Memory B cell (primary cell): ENCODE measurements at places on chromosomes 12 and 14.

GRCh38 chr14:99789581-99789980 is 3.6 kb upstream of the EML1 start:
- DNase-seq = no peak

DNA sequence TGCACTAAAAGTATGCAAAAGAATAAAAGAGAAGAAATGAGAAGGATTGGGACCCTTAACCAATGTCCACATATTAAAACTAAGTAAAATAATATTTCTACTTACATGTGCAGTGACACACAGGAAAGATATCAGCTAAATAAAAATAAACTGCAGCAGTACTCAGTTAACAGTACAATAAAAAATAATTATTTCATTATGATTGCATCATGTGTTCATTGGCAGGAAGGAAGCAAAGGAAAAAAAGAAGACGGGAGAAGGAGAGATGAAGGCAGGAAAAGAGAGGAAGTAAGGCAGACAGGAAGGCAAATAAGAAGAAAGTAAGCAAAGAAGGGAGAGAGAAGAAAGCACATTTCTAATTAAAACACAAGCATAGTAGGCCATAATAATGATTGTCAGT is 33.0 kb downstream of the RASSF9 start:
- DNase-seq = no peak

DNA sequence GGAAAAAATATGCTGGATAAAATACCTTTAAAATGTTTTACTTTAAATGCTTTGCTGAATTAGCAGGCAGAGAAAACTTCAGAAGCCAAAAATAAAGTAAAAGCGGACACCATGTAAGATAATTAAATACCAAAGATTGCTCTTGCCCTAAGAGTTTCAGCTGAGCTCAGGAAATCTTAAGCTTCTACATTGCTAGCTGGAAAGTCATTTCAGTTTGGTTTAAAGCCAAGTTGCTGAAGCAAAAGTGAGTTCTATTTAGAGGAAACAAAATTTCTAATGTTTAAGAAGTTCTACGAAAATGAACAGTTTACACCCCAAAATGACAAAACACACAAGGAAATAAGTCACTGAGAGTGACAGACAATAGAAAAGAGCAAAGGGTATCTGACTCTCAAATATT is 310.0 kb downstream of the ADAMTS20 start:
- DNase-seq = no peak

GRCh38 chr14:77270361-77271112 is 469 bp downstream of the NGB start:
- no peak for DNase-seq

DNA sequence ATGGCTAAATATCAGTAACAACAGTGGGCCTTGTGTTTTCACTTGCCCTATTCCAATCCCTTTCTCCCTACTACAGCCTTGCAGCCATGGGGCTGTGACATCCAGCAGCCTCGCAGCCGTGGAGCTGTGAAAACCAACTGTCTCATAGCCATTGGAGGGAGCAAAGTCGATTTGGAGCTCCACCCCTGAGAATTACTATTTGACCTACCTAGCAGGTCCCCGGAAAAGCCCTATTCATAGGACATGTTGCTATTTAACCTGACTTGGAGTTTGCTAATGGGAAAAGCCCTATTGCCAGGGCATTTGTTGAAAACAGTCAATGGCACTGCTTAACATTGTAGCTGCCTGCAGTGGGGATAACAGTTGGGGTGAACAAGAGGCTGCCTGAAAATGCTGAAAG is 33.3 kb downstream of the ERG28 start:
- no peak for DNase-seq

- no peak for DNase-seq
Observed at GRCh38 chr12:18443768-18444437, 182.6 kb downstream of the PIK3C2G start.

DNA sequence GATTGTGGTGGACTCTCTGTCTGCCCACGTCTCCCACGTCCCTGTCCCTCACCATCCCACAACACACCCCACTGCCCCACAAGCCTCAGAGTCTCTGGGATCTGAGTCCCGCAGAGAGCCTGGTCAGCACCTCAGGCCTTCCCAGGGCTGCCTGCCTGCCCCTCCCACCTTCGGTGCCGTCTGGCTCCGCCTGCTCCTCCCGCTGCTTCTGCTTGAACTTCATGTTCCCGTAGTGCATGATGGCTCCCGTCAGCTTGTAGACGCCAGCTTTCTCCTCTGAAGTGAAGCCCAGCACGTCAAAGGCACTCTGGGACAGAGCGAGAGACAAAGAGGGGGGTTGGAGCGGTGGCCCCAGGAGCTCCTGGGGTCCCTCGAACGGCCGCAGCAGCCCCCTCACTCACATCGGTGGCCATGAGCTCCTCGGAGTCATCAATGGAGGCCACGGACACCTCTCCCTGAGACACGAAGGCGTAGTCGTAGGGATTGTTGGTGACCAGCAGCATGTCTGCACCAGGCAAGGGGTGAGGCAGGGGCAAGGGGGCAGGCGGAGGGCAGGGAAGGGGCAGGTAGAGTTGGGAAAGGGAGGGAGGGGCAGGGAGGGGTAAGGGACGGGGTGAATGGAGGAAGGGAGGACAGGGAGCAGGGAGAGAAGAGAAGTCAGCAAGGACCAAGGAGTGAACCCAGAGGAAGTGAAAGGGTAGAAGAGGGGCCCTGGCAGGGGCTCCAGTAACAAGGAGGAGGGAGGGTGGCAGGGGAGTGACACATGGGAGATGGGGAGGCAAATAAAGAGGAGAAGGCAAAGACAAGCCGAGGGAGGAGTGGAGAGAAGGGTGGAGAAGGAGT is 5.6 kb downstream of the MYH6 start:
- DNase-seq = no peak

GRCh38 chr12:104243551-104243950 is 28.0 kb downstream of the TXNRD1 start:
- DNase-seq = no peak

DNA sequence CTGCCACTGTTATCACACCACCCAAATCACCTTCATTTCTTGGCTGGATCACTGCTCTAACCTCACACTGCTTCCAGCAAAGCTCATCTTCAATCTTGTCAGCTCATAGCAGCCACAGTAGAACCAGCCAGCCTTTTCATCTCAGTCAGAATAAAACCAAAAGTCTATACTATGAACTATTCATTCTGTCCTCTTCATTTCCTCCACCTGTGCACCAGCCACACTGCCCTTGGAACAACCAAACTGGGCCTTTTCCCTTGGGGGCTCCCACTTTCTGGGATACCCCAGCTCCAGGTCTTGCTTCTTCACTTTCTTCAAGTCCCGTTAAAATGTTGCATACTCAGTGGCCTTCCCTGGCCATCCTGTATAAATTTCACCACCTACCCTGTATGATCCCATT is 234.4 kb upstream of the DAAM1 start:
- DNase-seq = no peak

GRCh38 chr12:66050610-66051009 is 79.9 kb downstream of the LLPH start:
- DNase-seq = no peak

DNA sequence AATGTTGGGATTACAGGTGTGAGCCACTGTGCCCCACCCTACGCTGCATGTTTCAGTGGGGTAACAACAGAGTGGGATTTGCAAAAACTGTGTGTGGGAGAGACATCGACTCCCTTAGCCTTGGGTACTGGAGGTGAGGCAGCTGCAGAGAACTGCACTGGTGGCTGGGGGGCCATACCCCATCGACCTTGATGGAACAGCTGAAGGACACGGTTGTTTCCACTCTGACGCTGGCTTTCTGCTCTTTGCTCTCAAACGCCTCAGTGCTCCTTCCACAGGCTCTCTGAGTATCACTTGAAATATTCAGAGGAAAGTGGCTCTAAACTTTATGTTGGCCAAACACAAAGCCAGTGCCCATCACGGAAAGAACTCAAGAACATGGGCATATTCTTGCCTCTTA is 30.8 kb upstream of the LRRC10 start:
- DNase-seq = no peak

- DNase-seq = no peak
Observed at GRCh38 chr12:122471324-122472226, 29.2 kb downstream of the ZCCHC8 start.

GRCh38 chr12:62375603-62376002 is 91.0 kb upstream of the MON2 start:
- no peak for DNase-seq

- DNase-seq = no peak
Observed at GRCh38 chr12:131119936-131120335, 166.2 kb downstream of the ADGRD1 start.

GRCh38 chr14:75422169-75422568 is 5.7 kb upstream of the JDP2 start:
- no peak for DNase-seq

GRCh38 chr12:116547955-116548501 is 11.2 kb upstream of the MAP1LC3B2 start:
- peak; percentile 47 for DNase-seq

GRCh38 chr14:104211215-104211614 is 72.8 kb downstream of the KIF26A start:
- DNase-seq = no peak

DNA sequence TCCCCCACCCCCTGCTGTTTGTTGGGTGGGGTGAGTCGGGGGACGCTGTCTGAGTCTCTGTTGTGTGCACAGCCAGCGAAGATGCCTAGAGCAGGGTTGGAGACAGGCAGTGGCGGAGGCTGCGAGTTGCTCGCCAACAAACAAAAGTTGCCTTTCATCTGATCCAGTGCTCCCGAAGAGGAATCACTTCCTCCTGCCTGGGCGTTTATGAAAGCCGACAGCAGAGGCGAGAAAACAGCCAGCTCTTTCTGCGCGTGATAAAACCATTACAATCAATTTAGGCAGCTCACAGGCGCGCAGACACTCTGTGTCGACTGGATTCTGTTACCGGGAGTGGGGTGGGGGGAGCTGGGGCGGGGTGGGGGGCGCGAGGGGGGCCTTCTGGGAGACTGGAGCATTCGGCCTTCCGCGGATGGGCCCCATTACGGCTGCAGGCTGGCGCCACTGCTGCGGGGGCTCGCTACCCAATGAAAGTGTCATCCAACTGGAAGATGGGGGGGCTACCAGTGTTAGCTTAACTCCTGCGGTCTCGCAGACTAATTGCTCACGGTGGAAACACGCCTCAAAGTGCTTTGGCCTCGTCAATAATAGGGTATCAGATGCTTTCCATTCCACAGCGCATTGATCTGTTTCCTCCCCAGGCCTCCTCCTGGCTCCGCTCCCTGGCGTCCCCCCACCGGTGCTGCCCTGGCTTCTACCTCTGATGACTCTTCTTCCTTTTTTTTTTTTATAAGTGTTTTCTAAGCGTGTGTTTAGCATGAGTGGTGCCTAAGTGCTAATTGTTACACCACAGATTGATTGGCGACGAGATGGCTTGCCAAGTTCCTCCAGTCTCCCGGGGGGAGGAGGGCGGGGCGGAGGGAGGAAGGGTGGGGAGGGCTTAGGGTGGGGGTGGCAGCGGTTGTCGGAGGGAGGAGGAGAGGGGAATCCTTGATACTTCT is 678.4 kb downstream of the MED13L start:
- DNase-seq = no peak

DNA sequence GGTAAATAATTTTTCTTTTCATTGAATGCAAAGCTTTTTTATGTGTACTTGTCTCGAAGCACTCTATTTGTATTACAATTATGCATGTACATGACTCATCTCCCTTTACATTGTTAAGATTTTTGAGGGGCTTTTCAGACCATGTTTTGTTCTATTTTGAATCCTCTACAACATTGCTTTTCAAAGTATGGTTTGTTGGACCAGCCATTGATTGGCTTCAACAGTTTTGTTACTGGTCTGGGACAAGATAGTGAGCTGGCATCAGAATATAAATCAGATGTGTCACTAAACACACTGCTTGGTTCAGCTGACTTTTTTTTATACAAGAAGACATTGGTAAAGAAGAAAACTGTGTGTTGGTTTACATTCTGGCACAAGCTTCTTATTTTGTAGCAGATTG is 122.3 kb downstream of the MON2 start:
- no peak for DNase-seq

GRCh38 chr12:7039403-7039802 is 21.1 kb upstream of the C1S start:
- DNase-seq = no peak

DNA sequence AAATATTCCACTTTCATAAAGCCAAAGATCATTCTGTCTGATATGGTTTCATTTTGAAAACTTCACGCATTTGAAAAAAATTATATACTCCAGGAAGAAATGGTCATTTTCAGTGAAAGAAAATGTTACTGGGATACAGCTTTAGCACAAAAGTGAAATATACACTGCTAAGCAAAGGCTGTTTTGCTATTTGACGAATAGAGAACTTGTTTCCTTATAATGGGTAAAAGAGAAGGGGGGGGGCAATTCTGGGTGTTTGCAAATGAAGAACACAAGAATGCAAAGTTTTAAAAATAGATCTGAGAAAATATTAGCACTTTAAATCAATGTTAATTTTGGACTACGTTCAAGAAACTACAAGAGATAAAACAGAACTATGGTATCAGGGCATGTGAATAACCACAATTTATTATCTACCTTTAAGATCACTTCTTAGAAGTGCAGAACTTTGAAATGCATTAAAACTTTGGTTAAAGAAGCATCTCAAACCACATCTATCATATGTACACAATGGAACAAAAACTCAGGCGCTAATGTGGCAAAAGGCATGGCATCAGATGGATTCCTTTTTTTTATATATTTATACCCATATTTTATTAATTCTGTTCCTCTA is 51.1 kb downstream of the EFCAB11 start:
- no peak for DNase-seq

DNA sequence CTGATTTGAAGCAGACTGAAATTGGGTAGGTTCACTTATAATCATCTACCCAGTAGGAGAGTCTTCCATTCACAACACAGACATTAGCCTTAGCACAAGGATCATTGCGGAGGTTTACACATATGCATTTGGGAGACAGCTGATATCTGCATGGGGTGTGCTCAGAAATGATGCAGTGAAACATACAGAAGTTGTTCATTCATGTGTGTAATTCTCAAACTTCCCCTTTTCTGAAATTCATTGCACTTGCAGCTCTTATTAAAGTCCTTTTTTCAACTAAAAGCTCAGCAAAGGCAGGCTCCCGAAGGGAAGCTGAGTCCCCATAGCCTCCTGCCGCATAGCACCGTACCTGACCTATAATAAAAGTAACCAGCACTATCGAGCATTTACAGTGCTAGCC is 218.3 kb upstream of the CRY1 start:
- no peak for DNase-seq

- no peak for DNase-seq
Observed at GRCh38 chr14:92273166-92273565, 49.8 kb upstream of the SLC24A4 start.

GRCh38 chr14:73747379-73748211 is 33.4 kb upstream of the PNMA1 start:
- DNase-seq = no peak

DNA sequence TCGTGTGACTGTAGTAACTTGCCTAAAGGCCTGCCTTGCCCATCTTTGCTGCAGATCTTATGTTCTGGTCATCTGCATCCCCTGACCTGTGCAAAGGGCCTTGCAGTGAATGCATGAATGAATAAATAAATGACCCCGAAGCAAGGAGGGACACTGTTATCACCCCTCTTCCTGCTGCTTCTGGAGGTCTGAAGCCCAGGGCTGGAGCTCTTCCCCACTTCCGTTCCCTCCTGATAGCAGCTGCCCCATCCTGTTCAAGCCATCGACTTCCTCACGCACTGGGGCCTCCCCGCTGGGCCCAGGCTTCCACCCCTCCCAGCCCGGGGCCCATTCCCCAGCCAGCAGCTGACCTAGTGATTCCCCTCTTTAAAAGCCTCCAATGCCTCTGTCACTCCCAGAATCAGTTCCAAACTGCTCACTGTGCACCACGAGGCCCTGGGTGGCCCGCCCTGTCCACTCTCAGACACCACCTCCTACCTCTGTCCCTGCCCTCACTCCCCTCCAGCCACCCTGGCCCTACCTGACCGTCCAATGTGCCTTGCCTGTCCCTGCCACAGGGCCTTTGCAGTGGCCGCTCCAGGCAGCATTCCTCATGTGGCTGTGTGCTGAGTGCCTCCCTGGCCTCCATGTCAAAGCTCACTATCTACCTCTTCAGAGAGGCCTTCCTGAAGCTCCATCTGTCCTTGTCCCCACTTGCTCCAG is 78.6 kb downstream of the SCARB1 start:
- DNase-seq = no peak
